ENCODE measurements at places on chromosomes 12 and 14. TPM values are rescaled to one million over a fixed set of nuclear protein-coding genes. Genes with fewer than 3 reads are reported as not detected.
A peak's percentile ranks its signal among the peaks of the same experiment; 100 is the strongest.

The LMNTD1 gene
- total RNA-seq, result not detected

The NEUROD4 gene
- 3.4 TPM for total RNA-seq

The HEBP1 gene
- 10.4 TPM for total RNA-seq

The TTC7B gene
- total RNA-seq, result 14.2 TPM

The CBLN3 gene
- total RNA-seq, result 4.1 TPM

The KTN1 gene
- 103 TPM for total RNA-seq

The DPF3 gene
- total RNA-seq, result 4.6 TPM

The RIMBP2 gene
- 1.9 TPM for total RNA-seq

The SOAT2 gene
- not detected for total RNA-seq

The C1QL4 gene
- 1.4 TPM for total RNA-seq

The REP15 gene
- total RNA-seq, result 1.9 TPM

The NRL gene
- 0.24 TPM for total RNA-seq

The SLC5A8 gene
- 1.7 TPM for total RNA-seq

The ACVRL1 gene
- total RNA-seq, result 37.6 TPM

The ASCL1 gene
- total RNA-seq, result not detected

The CIROP gene
- total RNA-seq, result 0.72 TPM

The C14orf39 gene
- total RNA-seq, result 2.2 TPM

The SYCP3 gene
- total RNA-seq, result 5.5 TPM

The CD163L1 gene
- 24.8 TPM for total RNA-seq

The ASB2 gene
- total RNA-seq, result 35.4 TPM

The AGAP2 gene
- 1.4 TPM for total RNA-seq

The RAD51AP1 gene
- total RNA-seq, result 3.4 TPM

- DNase-seq, result no peak
These were observed 117.6 kb upstream of the GARIN6 start for GRCh38 chr12:99529966-99530365.

DNA sequence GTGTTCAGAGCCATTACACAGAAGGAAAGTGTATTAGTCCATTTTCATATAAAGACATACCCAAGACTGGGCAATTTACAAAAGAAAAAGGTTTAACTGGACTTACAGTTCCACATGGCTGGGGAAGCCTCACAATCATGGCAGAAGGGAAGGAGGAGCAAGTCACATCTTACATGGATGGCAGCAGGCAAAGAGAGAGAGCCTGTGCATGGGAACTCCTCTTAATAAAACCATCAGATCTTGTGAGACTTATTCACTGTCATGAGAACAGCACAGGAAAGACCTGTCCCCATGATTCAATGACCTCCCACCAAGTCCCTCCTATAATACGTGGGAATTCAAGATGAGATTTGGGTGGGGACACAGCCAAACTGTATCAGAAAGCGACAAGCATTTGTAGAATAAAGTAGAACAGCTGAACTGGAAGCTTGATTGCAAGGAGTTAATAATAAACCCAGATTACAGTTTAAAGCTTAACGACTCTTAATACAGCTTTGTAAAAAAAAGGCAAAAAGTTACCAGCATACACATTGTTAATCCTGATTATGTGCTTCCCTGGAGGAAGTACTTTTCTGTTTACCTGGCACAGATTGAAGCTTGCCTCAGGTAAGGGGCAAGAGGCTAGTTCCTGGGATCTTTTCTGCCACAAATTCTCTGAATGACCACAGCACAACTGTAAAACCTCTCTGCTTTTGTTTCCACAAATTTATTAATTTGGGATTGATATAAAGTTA is 18.1 kb upstream of the STON2 start:
- no peak for DNase-seq

GRCh38 chr12:56241424-56242303 is 11.8 kb downstream of the SLC39A5 start:
- DNase-seq, result no peak

GRCh38 chr14:34502001-34502400 is 37.5 kb downstream of the EAPP start:
- peak; percentile 52 for DNase-seq

DNA sequence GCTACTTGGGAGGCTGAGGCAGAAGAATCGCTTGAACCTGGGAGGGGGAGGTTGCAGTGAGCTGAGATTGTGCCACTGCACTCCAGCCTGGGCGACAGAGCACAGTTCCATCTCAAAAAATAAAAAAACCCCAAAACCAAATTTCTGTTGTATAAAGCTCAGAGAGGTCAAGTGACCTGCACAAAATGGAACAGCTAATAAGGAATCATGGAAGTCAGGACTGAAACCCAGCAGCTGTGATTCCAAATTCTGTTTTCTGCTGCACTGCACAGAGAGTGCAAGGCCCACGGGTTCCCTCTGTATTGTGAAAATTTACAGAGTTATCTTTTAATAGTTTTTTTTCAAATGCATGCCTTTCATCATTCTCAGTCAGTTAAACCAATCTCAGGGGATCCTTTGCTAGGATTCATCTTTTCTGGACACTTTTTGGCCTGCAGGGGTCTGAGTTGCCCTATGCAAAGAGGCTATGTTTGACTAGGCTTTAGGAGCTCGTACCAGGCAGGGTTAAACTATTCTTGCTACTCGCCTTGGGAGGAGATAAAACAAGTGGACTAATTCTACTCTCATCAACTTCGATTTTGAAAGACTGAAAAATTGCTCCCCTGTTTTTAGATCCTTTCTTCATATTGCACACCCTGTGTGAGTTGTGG is 26.1 kb upstream of the AACS start:
- DNase-seq, result no peak

GRCh38 chr14:53409969-53410368 is 256.8 kb upstream of the DDHD1 start:
- DNase-seq, result no peak

- DNase-seq, result no peak
These were observed 347.0 kb downstream of the MDGA2 start for GRCh38 chr14:47328376-47328775.

DNA sequence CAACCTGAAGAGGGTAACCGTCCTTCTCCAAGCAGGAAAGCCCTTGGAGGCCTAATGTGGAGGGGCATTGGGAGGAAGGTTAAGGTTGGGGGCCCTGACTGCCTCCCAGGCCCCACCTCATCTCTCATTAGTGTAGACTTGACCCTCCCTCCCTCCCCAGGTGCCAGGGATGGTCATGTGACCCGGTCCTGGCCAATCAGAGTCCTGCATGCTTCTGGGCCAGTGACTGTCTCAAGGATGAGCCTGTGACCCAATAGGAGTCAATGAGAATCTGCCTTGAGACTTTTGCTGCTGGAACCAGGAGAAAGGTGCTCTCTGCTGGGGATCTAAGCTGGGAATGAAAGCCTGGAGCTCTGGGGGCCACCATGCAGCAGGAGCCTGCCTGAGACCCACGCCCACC is 70.8 kb downstream of the NCOR2 start:
- DNase-seq, result no peak

DNA sequence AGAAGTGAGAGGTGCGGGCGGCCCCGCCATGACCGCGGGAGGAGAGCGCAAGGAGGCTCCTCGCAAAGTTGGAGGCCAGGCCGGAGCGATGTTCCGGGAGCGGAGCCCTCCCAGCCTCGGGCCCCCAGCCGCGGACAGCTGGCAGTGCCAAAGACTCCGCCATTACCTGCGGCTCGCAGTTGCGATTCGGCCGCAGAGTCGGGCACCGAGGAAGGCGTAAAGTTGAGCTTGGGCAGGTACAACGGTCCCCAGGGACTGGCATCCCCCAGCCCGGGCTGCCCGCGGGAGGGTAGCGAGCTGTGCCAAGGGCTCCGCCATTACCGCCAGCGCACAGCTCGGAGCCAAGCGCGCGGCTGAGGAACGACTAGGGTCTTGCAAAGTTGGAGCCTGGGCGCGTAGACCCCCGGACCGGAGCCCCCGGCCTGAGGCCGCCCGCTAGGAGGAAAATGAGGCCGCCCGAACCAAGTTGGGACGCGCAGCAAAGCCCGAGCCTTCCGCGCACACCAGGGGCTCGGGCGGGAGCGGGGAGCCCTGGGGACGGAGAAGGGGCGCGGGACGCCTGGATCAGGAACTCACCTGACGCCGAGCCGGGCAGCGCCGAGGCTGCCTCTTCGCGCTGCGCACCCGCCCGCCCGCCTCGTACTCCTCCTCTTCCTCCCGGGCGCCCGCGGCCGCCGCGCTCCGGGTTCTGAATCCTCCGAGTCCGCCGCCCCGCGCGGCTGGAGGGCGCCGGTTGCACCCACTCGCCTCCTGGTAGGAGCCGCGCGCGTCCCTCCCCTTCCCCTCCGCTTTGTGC is 677 bp downstream of the NOS1 start:
- no peak for DNase-seq

DNA sequence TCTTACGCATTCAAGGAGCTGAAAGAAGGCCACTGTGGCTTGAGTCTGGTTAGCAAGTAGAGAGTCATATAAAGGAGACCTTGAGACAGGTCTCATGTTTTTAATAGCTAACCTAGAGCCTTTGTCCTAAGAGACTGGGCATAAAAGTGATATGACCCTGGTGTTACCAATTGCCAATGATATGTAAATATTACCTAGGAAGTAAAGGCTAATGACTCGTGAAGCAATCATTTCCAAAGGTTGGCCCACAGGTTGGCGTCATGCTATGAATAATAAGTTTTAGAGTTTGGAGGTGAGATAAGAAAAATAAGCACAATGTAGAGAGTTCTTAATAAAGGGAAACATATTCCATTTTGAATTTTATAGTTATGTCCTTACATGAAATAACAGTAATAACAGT is 116.6 kb upstream of the PLEKHA5 start:
- no peak for DNase-seq

DNA sequence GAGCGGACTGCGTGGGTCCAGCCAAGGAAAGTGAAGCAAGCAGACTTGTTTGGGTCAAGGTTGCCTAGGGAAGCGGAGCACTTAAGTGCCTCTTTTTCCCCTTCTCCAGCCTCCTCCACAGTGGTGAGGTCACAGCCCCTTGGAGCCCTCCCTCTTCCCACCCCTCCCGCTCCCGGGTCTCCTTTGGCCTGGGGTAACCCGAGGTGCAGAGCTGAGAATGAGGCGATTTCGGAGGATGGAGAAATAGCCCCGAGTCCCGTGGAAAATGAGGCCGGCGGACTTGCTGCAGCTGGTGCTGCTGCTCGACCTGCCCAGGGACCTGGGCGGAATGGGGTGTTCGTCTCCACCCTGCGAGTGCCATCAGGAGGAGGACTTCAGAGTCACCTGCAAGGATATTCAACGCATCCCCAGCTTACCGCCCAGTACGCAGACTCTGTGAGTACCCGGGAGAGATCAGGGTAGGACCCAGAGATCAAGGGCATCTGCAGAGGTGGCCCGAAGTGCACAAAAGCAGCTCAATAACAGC is at the start of gene TSHR:
Gene TSHR (plus strand): TSS at position 206 of the 526 bp plus-strand sequence. CDS start 60 bp downstream, at position 266.
- DNase-seq, result no peak

DNA sequence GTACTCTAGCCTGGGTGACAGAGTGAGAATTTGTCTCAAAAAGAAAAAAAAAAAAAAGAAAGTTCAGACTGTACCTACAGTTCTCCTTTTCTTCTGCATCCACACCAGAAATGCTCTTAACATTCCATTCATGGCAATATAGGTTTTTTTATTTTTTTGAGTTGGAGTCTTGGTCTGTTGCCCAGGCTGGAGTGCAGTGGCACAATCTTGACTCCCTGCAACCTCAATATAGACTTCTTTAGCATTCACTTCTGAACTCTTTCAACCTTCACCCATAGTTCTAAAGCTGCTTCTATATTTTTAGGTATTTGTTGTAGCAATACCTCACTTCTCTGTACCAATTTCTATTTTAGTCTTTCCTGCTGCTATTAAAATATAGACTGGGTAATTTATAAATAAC is 1095.7 kb downstream of the FLRT2 start:
- DNase-seq, result peak; percentile 25

- no peak for DNase-seq
These were observed 63.0 kb upstream of the NRXN3 start for GRCh38 chr14:78107166-78107565.

DNA sequence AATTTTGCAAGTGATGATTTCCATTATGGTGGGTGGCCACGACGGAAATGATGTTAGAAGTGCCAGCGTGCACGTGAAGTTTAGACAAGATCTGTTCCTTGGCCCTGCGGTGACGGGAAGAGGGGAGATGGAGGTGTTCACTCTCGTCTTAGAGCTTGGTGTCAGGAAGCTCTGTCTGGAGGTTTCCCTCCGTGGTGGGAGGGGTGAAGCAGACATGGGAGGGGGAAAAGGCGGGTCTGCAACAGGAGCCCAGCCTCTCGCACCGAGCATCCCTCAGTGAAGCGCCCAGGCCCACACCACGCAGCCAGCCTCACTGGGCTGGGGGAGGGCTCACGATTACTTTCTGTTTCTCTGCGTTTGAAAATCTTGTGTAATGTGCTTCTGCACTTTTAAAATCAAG is 26.3 kb downstream of the EML1 start:
- peak; percentile 50 for DNase-seq

DNA sequence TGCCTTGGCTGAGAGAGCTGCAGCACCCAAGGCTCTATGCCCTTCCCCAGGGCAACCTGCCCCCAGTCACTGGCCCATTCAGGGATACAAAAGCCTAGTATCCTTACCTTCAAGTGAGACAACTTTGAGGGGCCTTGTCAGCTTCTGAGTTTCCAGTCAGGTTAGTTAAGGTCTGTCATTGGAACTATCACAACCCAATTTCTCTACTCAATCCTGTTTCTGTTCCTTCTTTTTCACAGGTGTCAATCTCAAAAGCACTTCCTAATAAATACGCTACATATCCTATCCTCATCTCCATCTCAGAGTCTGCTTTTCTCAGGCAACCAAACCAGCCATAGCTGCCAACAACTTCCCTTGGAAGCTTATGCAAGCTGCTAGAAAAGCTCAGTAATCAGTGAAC is 4.9 kb upstream of the PTGDR start:
- no peak for DNase-seq

GRCh38 chr14:36617824-36618223 is 35.4 kb upstream of the NKX2-8 start:
- no peak for DNase-seq

- DNase-seq, result no peak
These were observed 124.4 kb upstream of the RTL1 start for GRCh38 chr14:101027966-101028365.

GRCh38 chr12:33588725-33589405 is 149.2 kb upstream of the SYT10 start:
- DNase-seq, result peak; percentile 32

GRCh38 chr14:25044106-25044698 is 5.7 kb downstream of the STXBP6 start:
- no peak for DNase-seq

DNA sequence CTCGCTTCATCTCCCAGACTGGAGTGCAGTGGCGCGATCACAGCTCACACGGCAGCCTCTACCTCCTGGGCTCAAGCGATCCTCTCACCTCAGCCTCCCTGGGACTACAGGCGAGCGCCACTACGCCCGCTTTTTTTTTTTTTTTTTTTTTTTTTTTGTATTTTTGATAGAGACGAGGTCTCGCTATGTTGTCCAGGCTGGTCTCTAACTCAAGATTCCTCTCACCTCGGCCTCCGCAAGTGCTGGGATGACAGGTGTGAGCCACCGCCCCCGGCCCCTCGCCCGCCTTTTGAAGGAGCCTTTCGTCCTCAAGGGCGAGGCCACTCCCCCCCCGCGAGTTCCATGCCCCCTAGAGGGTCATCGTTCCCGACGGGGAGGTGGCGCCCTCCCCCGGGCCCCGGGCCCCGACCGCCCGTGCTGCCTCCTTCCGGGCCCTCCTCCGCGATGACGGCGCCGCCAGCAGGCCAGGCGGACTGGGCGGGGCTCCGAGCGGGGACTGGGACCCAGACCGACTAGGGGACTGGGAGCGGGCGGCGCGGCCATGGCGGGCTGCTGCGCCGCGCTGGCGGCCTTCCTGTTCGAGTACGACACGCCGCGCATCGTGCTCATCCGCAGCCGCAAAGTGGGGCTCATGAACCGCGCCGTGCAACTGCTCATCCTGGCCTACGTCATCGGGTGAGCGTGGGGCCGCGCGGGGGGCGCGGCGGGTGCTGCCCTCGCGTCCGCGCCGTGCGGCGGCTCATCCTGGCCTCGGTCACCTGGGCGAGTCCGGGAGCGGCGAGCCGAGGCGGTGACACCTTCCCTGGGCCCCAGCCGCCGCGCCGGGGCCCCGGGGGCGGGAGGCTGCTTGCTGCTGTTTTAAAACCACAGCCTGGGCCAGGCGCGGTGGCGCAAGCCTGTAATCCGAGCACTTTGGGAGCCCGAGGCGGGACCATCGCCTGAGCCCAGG is at the start of gene P2RX4:
Gene P2RX4 (plus strand): TSS at position 506 of the 949 bp plus-strand sequence. CDS start 36 bp downstream, at position 542.
- peak; percentile 87 for DNase-seq

Data from umbilical cord (tissue), 2 donors.